ENCODE measurements at places on chromosomes 5 and 9.

- DNase-seq, result no peak
Observed at GRCh38 chr9:3875361-3876132, 349.7 kb upstream of the RFX3 start.

GRCh38 chr5:76701298-76701697 is 14.6 kb upstream of the F2R start:
- no peak for DNase-seq

- DNase-seq, result no peak
Observed at GRCh38 chr9:16213781-16214515, 656.5 kb downstream of the BNC2 start.

DNA sequence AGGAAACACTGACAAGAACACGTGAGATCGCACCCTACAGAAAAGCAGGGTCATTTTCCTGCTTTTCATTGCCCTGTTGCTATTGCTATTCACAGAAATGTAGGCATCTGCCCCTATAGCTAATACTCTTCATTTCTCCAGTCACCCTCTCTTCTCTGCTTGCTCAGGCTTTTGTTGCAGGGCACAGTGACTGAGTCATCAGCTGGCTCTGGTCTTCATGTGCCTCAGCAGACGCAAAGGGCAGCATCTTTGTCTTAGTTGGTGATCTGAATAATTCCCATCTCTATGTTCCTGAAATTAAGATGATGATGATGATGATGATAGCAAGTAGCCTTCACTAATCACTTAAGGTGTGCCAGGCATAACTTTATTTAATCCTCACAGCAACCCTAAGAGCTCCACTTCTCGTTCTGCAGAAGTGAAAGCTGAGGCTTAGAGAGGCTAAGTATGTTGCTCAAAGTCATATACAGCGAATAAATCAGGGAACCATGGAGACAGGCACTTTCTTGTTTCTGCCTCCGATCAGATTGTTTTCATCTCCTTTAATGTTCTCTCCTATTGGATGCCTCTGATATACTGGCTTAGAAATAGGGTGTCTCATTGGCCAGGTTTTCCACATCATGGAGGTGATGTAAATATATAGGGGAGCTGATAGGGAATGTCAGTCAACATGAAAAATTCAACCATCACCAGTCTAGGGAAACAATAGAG is 133.0 kb upstream of the STK32A start:
- no peak for DNase-seq

- no peak for DNase-seq
Observed at GRCh38 chr9:88722753-88723152, 187.8 kb downstream of the NXNL2 start.

DNA sequence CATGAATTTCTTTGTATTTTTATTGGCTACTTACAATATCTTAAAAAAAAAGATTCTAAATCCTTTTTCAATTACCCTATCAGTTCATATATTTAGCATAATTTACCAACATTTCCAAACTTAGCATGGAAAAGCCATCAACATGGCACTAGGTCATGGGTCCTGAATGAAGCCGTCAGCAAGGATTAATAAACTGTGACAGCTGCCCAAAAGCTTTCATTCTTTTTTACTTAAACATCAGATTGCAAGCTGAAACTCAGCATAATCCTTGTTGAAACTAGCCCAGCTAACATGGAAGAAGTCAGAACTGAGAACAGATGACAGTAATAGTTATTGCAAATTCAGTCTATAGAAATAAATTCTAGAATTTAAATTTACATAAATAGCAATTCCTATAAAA is 209.8 kb downstream of the ADAMTS6 start:
- DNase-seq, result no peak

GRCh38 chr9:89956907-89957306 is 352.1 kb downstream of the GADD45G start:
- DNase-seq, result no peak

GRCh38 chr9:20838218-20838617 is 154.2 kb downstream of the FOCAD start:
- no peak for DNase-seq

GRCh38 chr5:1757511-1757910 is 42.1 kb downstream of the MRPL36 start:
- DNase-seq, result no peak

GRCh38 chr5:159864885-159865691 is 51.2 kb upstream of the ADRA1B start:
- no peak for DNase-seq

GRCh38 chr5:173236531-173237142 is 1.6 kb upstream of the NKX2-5 start:
- DNase-seq, result no peak

GRCh38 chr5:102591650-102592049 is 92.8 kb upstream of the SLCO6A1 start:
- no peak for DNase-seq

GRCh38 chr5:174715804-174716203 is 8.6 kb upstream of the MSX2 start:
- no peak for DNase-seq

DNA sequence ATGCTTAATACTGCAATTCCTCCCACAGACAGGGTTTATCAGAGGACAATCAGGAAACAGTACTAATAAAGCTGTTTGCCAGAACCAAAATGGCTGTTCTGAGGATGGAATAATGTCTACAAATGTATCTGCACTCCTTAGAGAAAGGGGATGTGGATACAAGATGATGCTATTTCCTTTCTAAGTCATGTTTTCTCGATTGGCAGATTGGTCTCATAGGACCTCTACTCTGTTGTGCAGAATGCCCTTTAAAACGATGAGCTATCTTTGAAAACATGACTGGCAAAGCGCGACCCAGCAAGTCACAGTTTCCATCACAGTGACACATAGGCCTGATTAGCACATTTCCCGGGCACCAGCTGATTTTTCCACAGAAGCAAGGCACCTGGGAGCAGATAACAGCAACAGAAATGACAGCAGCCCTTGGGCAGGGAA is 54.0 kb downstream of the AOPEP start:
- no peak for DNase-seq

- no peak for DNase-seq
Observed at GRCh38 chr9:7783635-7784063, 15.9 kb downstream of the DMAC1 start.

GRCh38 chr9:18909140-18910018 is 123.6 kb downstream of the SAXO1 start:
- DNase-seq, result no peak

- peak; percentile 28 for DNase-seq
Observed at GRCh38 chr9:6645355-6646292, at the start of gene GLDC. Gene GLDC (minus strand): TSS chr9:6645729. CDS start chr9:6645499, 230 bp downstream.

GRCh38 chr5:127744241-127744640 is 41.0 kb downstream of the CCDC192 start:
- DNase-seq, result no peak

GRCh38 chr5:135204151-135204600 is 170.1 kb upstream of the PITX1 start:
- DNase-seq, result no peak

DNA sequence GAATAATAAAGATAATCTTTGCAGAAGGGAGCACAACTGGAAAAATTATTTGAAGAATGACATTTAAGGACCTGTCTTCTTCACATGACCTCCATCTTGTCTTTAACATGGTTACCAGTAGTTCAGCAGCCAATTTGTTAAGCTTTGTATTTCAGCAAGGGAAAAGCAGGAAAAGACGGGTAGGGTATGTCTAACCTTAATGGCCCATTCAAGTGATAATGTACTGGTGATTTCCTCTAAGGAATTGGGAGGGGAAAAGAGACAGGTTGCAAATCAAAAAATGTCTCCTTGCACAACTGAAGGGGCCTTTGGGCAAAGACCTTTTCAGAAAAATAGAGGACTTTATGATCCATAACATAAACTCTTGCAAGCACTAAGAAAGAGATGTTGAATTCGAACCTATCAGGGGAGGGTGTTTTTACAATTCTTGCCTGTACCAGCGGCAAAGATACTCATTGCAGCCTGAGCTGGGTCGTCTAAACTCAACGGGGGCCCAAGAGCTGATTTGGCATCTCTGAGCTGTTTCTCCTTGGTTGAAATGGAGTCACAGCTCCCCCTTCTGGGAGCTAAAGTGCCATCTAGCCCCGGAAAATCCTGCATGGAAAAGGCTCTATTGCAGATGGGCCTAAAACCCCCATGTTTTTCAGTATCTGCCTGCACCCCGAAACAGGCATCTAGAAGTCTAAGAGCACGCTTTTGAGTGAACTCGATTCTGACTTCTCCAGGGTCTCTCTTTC is 3.8 kb downstream of the BRINP1 start:
- no peak for DNase-seq

DNA sequence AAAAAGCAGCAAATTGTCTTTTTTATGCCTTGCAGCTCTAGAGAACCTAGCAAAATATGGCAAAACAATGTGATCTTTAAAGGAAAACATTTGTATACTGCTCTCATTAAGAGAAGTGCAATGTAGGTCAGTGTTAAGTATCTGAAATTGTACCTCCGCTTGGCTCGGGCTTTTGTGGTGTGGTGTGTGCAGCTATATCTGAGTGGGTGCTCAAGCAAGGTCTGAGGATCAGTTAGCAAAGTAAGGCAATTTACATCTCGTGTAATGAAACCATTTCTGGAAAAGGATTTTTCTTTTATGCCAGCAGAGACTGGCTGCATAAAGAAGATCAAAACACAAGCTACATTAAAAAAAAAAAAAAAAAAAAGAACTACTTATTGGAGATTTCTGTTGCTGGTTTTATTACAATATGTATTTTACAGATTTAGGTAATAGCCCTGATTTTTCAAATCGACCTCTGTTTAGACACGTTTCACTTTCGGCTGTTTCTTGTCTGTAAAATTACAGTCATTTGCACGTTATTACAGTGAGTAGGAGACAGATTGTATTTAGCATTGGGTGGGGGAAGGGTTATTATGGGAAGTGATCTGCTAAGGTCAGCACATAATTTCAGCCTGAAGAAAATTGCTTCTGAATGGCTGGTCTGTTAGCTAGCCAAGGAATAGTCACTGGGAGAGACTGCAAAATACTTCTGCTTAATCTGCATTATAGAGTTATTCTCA is 7.9 kb upstream of the ZNF608 start:
- DNase-seq, result no peak

GRCh38 chr9:106467113-106467864 is 395.7 kb upstream of the ZNF462 start:
- DNase-seq, result no peak

- peak; percentile 50 for DNase-seq
Observed at GRCh38 chr9:95508968-95509850, 7.6 kb downstream of the PTCH1 start.

DNA sequence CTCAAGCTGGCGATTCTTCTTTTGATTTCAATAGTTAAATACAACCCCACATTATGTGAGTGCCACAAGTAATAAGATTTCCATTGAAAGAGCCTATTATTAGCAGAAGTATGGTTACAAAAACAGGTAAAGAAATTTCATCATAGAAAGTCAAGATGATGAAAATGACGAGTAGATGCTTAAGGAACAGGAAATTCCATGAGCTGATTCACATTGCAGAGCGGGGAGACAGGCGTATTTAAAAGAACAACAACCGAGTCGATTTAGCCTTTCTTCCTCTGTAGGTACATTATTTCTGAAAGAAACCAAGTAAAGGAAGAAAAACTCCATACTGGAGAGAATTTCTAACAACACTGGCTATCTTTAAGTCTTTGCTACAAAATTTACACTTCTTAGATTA is 310.4 kb downstream of the SLF1 start:
- DNase-seq, result no peak

GRCh38 chr5:80198399-80198798 is 57.4 kb downstream of the SERINC5 start:
- DNase-seq, result no peak

DNA sequence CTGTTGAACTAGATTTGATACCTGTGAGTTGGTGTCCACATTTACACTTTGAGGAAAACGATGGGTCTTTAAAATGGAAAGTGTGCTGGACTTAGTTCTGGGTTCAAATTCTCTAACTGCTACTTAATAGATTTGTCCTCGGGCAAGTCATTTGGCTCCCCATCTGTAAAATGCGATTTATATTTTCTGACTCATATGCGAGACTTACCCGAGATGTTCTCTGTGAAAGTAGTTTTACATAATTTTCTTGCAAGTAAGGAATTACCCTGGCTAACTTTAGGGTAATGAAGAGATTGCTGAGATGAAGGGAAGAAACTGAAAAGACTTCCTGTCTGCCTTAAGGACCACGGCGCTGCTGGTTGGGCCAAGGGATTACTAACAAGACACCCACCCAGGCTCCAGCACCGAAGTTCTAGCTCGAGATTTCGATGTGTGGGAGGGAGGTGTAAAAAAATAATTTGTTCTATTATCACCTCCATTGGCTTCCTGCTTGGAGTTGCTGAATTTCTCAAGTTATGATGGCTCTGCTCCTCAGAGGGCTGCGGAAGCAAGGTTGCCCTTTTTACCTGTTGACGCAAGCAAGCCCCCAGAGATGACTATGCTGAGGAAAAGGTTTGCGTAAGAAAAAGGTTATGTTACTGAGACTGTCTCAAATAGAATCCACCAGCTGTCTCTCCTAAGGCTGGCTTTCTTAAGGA is 24.1 kb downstream of the PCSK1 start:
- DNase-seq, result no peak

- DNase-seq, result no peak
Observed at GRCh38 chr9:130927338-130927737, 11.7 kb downstream of the FIBCD1 start.

GRCh38 chr5:128815201-128815600 is 150.1 kb upstream of the SLC27A6 start:
- no peak for DNase-seq

DNA sequence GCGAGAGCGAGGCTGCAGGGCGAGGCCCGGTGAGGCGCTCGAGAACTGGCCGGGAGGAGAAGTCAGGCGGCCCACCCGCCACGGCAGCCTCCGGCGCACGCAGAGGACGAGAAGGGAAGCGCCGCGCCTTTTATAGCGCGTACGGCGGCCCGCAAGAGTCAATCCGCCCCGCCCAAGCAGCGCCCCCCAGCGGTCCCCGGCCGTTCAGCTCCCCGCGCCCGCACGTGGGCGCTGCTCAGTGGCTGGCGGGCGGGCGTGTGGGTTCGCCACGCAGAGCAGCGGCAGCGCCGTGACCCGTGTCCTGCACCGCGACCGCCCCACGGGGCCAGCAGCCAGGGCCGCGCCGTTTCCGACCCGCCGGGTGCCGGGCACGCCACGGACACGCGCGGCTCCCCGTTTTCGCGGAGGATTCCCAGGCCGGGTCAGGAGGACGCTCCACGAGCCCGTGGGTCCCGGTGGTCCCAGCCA is 14.6 kb downstream of the LCN10 start:
- DNase-seq, result peak; percentile 86

GRCh38 chr5:113663879-113664541 is 150.5 kb downstream of the YTHDC2 start:
- no peak for DNase-seq

DNA sequence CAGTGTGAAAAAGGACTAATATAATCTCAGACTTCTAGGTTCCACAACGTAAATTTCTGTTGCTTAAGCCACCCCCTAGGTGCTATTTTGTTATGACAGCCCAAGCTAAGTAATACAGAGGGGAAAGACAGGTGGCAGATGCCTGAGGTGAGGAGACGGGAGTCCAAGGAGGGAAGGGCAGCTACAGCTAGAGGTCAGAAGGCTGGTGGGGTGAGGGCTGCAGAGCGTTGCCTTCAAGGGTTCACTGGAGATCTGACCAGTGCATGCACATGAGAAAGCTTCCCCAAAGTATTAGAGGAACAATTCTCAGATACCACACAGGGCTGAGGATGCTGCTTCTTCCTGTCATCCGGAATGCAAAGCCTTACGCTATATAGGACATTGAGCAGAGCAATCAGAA is 104.7 kb upstream of the IRX4 start:
- DNase-seq, result no peak
